ENCODE measurements at places on chromosomes 3 and 15.

DNA sequence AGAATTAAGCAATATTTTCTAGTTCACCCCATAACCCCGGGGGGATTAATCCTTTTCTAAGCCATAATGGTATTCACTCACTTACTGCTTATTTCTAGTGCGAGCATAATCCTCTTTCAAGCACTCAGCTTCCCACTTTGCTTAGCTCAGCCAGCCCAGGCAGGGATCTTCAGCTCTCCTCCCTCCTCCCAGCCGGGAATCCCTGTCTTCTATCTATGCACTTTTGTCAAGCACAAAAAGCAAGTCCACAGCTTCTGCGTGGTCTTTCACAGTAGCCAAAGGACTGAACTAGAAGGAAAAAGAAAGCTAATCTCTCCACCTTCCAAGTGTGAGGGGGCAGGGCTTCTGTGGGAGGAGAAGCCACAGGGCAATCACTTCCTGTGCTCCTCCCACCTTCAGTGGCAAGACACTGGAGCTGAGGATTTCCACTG lies 62.8 kb downstream of the PEX5L start:
- DNase-seq: no peak

- DNase-seq: no peak
These were observed 882.8 kb downstream of the NAALADL2 start for GRCh38 chr3:175741951-175742350.

DNA sequence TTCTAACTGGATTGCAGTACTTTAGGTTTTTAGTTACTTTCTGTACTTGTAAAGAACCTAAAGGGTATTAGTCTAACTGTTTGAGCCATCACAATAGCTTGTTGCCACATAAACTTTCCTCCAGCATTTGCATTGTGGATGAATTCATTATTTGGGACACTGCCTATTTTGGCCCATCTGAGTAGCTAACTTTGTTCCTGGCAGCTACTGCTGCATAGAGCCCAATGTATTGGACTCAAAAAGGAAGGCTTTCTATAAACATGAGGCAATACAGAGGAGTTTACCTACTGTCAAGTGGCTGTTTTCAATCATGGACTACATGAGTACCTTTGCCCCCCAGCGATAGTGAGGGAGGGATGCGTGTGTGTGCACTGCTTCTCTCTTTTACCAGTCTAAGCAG lies 1.9 kb downstream of the ROBO2 start:
- no peak for DNase-seq

GRCh38 chr3:96814651-96815567 lies 515 bp downstream of the EPHA6 start:
- DNase-seq: no peak

GRCh38 chr3:76387000-76387399 lies 601.7 kb upstream of the ZNF717 start:
- no peak for DNase-seq

DNA sequence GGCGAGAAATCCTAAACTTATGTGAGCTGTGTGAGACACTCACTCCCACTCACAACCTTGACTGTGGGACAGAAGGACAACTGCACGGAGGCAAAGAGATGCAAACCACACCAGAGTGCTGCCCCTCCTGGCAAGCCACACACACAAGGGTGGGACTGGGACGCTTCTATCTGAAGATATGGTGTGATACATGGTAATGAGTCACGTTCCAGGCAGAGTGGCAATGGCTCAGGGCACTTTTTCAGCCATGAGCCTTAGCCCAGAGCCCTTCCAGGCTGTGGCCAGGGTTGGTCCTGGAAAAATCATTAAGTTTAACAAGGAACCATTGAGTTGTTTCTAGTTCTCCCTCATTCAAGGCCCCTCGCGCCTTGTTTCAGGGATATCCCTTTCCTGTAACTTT lies 56.1 kb downstream of the WNT5A start:
- no peak for DNase-seq

Data from cortex of kidney (tissue), 1 donor.